Camera-type eye (tissue), 1 donor: ENCODE measurements at places on chromosomes 16 and 17. TPM values are rescaled to one million over a fixed set of nuclear protein-coding genes. Genes with fewer than 3 reads are reported as not detected.

Gene KIF18B
- total RNA-seq: 3.0 TPM

Gene ASGR2
- total RNA-seq: 0.33 TPM

Gene SCIMP
- 0.77 TPM for total RNA-seq

Gene FBXO39
- 0.22 TPM for total RNA-seq

Gene SPN
- 1.3 TPM for total RNA-seq
